ENCODE measurements at places on chromosomes 16 and 17.

GRCh38 chr17:57438066-57438731 is 181.9 kb downstream of the MSI2 start:
- no peak for DNase-seq

DNA sequence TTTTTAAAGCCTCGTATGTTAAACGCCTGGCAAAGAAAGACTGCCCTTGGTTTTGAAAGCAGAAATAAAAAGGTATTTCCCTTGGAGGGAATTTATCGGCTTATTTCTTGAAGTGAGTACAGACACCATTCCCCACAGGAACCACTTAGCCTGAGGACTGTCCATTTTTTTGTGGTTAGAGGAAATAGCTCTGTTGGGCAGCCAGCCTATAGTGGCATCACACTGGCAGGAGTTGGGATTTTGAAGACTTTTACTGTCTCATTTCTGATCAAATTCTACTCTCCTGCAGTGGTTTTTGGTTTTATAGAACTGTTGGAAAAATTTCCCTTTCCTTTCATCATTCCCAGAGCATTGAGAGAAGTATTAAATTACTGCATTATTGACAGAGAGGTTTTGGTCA is 34.1 kb upstream of the CDC6 start:
- no peak for DNase-seq

DNA sequence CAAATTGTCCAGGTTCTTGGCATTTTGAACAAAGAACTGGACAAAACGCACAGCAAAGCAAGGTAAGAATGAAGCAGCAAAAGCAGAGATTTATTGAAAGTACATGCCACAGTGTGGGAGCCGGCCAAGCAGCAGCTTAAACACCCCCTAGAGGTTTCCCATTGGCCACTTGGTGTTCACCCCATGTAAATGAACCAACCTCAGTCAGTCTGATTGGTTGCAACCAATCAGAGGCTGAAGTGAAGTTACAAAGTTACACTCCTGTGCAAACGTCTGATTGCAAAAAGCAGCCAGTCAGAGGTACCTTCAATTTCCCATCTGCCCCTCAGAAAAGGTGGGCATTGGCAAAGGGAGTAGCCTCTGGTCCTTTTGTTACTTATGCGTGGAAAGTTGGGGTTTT is 8.8 kb upstream of the ZNF263 start:
- no peak for DNase-seq

- DNase-seq: no peak
Measured at GRCh38 chr17:16935786-16936185, 36.1 kb downstream of the TNFRSF13B start.

All from NCI-H1417 treated with DMSO at 0.1 percent for 48 hours (cell line).